ENCODE measurements at places on chromosomes 1 and 21.
A peak's percentile ranks its signal among the peaks of the same experiment; 100 is the strongest.

- peak; percentile 59 for DNase-seq
Observed at GRCh38 chr1:11730429-11730891, 5.5 kb upstream of the AGTRAP start.

DNA sequence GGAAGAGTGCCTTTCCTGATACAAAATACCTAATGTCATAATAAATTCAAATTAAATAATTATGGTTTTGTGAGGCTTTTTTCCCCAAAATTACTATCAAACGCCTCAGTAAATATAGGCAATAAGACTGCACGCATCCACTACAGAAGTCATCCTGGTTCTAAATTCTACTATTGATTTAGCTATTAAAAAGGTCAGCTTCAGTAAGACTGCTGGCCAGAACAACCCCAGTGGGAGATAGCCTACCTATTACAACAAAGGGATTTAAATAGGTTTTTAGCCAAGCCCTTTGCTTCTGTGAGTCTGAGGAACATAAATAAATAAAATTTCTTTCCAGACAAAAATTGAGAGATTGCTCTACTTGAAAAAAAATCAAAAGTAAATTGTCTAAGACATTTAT is 132.1 kb downstream of the PLPPR4 start:
- DNase-seq = no peak

- no peak for DNase-seq
Observed at GRCh38 chr21:45638707-45639106, 4.8 kb upstream of the PCBP3 start.

DNA sequence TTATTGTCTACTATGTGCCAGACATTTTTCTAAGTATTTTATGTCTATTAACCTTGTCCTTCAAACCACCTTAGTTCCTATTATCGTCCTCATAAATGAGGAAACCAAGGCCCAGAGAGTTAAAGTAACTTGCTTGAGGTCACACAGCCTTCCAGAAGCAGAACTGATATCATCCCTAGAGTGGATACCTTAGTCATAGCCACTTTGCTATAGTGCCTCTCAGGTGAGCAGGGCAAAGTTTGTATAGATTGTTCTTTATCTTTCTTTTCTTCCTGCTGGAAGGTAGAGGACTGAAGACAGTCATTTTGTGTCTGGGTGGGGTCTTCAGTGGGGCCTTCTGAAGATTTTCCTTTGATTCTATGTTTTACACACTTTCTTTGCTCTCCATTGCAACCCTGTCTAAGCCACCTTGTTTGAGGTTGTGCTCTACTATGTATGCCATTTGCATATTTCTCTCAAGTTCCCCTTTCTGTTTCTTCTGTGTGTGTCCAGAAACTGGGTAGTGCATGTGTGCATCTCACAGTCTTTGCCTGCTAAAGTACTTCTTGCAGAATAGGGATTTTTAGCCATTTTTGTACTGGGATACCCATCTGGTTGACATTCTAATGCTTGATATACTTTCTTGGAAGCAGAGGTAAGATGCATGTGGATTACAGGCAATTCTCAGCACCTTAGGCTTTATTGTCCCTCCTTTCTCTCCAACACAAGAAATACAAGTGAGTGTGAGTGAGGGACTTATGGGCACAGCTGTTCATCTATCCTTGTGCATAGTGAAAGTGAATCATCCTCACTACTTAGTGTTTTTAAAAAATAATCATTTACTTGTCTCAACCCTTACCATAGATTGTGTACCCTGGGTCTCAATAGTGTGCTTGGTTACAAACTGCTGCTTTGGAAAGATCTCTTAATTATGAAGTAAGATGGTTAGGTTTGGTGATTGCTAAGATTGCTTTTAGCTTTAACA is 207.6 kb upstream of the HMCN1 start:
- no peak for DNase-seq

- peak; percentile 74 for DNase-seq
Observed at GRCh38 chr1:41673378-41673777, 188.9 kb upstream of the EDN2 start.

GRCh38 chr1:74341702-74342339 is 106.6 kb downstream of the TNNI3K start:
- no peak for DNase-seq

- DNase-seq = no peak
Observed at GRCh38 chr1:7290971-7291970, 479.8 kb upstream of the VAMP3 start.

- DNase-seq = no peak
Observed at GRCh38 chr1:244311784-244312532, 139.8 kb downstream of the ADSS2 start.

DNA sequence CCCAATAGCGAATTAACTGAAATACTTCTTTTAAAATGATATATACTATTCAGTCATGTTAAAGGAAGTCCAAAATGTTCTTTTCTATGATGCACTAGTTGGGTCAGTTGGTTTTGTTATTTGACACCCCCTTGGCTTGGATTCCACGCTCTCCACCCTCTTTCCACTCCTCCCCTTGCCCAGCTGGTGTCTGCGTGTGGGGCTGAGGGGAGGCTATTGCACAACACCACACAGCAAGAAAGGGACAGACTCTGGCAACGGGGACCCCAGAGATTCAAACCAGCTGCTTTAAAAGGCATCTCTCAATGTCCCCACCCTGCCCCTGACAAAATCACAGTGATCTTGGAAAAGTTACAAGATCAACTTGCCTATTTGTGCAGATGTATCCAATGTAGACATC is 394.3 kb downstream of the TGFB2 start:
- DNase-seq = no peak

DNA sequence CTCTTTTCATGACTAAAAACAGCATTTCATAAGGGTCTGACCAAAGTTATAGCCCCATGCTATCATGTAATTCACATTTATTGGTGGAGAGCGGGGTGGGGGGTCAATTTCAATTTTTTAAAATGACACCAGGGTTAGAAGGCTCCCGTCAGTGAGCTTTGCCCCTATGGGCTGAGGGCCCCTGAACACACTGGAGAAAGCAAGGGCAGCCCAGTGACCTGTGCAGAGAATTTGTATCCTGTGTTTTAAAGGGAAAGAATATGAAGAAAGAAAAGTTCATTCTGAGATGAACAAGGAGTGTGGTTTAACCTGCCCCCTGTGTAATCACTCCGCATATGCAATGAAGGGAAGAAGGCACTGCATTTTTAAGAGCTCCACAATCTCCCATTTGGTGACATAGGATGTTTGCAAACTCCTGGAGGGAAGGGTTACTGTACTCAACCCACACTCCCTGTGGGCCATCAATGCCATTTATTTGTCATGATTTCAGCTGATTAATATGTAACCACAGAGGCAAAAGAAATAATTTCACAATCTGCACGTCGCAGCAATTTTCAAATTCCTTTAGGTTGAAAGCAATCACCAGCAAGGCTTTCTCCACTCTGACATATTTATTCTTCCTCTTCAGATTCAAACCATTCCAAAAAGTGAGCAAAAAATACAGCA is 95.6 kb downstream of the ZNF281 start:
- DNase-seq = no peak

DNA sequence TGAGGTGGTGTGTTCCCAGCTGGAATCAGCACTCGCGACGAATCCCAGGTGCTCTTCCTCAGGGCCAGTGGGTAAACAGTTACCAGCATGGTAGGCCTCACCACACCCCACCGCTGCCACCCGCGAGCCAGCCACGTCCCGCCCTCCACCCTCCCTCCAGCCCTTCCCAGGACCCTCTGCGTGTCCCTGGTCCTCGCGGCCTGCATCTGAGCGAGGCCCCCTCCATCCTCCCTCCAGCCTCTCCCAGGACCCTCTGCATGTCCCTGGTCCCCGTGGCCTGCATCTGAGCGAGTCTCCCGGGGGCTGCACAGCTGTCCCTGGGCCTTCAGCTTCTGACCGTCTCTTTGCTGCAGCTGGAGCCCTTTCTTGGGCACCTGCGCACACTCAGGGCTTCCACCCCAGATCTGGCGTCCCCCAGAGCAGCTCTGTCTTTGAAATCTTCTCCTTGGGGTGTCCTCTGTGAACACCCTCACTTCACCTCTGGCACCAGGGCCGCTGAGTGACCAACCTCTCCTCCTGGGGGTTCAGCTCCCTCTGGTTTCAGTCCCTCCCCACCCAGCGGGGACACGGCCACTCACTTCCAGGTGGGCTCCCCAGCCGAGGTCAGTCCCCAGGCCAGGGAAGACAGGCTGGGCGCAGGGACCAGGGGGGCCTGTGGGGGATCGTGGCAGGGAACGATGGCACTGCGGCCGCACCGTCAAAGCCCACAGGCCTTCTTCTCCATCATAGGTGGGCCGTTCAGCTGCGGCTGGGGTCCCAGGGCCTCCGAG is 57.8 kb upstream of the COL6A2 start:
- DNase-seq = no peak

- DNase-seq = no peak
Observed at GRCh38 chr1:235721982-235722381, 72.4 kb upstream of the GNG4 start.

DNA sequence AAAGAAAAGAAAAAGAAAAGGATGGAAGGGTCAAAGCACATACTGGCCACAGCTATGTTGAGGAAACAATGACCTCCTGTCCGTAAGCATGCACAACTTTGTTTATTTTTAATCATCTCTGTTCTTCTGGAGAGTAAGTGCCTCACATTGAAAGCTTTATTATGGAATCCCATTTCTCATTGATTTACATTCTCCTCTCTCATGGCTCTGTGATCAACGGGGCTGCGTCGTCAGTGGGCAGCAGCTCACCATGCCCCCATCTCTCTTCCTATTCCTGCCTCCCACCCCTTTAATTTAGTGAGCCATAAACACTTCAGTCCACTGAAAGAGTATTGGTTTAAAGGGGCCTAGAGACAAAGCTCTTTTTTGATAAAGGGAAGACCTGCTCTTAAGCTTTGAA is 98.9 kb downstream of the KAZN start:
- DNase-seq = no peak

DNA sequence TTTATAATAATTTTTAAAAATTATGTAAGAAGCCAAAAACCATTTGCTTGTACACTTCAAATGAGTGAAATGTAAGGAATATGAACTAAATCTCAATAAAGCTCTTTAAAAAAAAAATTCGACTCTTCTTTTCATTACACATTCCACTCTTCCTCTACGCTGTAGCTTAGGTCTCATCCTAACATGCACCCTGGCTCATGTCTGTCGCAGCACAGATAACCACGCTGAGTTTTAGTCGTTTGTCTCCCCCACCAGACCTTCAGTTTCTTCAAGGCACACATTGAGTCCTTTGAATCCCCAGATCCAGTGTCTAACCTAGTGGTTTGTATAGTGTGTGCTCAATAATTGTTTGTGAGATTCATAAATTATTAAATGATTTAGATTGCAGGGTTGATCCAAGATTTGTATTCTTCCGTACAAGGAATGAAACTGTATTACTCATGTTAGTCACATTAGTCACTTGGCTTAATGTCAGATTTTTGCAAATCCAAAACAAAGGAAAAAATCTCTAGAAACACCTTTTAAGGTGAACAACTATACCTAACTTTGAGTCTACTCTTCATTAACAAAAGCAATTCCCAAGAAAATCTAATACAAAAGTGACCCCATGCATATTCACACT is 57.3 kb downstream of the SLC25A24 start:
- DNase-seq = no peak

DNA sequence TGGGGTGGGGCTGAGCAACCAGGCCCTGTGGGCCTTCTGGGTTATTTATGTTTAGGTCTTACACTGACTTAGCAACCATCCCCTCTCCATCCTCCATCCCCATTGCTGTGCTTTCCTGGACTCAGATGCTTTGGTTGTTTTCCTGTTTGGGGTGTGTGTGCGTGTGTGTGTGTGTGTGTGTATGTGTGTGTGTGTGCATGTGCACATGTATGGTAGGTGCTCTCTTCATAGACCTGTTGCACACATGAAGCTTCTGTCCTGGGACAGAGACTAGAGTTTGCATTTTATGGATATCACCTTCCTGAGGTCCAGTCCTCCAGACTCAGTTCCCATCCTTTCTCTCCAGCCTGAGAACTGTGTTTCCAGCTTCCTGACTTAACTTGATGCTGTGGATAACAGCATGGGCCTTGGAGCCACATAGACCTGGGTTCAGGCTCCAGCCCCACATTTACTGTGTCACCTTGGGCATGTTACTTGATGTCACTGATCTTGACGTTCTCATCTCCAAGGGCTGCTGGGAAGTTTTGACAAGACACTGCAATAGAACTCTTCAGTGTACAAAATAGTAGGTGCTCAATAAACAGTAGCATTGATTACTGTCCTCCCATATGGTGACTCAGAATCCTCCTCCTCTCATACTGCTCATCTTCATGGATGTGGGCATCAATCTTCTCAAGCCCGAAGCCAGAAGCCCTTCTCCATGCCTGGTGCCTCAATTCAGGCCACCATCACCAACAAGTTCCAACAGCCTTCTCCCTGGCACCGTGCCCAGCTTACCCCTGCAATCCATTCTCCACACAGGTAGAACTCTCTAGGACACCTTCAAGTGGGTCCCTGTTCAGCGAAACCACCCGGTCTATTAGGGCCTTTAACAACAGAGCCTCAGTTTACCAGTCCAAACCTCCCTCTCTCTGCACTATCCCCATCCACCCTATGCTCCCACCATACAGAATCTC is 181.8 kb upstream of the EDN2 start:
- DNase-seq = no peak

GRCh38 chr1:236451796-236452373 is 57.8 kb downstream of the EDARADD start:
- peak; percentile 60 for DNase-seq

DNA sequence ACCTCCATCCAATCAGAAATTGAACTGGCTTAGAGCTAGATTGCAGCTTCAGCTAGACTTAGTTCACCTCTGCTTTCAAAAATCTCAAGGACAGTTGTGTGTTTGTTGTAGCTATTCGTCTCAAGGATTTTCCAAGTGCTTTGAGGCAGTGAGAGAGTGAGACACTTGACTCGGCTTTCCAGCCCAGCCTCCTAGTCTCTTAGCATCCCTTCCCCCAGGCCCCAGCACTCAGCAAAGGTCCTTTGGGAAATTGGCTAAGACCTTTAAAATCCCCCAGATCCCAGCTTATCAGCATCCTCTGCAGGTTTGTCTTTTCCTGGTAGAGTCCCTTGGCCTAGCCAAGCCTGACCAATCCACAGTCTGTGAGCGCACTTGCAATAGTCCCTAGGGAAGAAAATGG is 47.9 kb upstream of the PROX1 start:
- DNase-seq = no peak

Measured in CD4-positive, alpha-beta T cell treated with Interleukin-2 at 100 ng/mL for 4 hours (primary cell).